ENCODE measurements at places on chromosomes 11 and 22.
A peak's percentile ranks its signal among the peaks of the same experiment; 100 is the strongest.

DNA sequence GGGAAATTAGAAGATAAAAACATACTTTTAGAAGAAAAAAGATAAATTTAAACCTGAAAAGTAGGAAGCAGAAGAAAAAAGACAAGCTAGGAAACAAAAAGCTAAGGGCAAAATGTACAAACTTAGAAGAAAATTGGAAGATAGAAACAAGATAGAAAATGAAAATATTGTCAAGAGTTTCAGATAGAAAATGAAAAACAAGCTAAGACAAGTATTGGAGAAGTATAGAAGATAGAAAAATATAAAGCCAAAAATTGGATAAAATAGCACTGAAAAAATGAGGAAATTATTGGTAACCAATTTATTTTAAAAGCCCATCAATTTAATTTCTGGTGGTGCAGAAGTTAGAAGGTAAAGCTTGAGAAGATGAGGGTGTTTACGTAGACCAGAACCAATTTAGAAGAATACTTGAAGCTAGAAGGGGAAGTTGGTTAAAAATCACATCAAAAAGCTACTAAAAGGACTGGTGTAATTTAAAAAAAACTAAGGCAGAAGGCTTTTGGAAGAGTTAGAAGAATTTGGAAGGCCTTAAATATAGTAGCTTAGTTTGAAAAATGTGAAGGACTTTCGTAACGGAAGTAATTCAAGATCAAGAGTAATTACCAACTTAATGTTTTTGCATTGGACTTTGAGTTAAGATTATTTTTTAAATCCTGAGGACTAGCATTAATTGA, 1.0 kb downstream of the MALAT1 start:
- no peak for DNase-seq

- DNase-seq, result no peak
These were observed 7.0 kb downstream of the BEST1 start for GRCh38 chr11:61957021-61957770.

DNA sequence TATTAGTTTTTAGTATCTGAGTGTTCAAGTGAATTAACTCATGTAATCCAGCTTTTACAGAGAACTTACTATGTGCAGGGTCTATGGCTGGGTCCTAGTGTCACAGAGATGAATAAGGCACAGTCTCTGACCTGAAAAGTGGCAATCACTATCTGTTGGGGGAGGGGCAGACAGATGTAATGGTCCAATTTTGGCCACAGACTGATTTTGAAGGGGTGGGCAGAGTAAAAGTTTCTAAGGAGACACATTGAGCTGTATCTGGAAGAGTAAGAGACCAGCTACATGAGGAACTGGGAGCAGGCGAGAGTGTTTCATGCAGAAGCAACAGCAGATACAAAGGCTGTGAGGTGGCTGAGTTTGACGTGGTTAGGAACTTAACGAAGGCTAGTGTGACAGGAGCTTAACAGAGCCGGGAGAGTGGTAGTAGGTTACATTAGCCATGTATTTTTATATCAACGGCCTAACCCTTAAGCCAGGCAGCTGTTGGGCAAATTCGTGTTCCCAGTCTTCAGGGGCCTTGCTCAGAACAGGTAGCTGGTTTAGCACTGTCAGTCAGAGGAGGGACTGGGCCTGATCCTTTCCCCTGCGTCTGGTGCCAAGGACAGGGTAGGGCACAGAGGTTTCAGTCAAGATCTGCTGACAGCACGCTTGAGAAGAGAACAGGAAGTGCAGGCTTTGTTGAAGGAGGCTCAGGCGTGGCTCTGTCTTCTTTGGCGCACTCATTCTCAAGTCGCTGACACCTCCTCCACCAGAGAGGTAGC, 1.4 kb upstream of the STIM1 start:
- peak; percentile 57 for DNase-seq

DNA sequence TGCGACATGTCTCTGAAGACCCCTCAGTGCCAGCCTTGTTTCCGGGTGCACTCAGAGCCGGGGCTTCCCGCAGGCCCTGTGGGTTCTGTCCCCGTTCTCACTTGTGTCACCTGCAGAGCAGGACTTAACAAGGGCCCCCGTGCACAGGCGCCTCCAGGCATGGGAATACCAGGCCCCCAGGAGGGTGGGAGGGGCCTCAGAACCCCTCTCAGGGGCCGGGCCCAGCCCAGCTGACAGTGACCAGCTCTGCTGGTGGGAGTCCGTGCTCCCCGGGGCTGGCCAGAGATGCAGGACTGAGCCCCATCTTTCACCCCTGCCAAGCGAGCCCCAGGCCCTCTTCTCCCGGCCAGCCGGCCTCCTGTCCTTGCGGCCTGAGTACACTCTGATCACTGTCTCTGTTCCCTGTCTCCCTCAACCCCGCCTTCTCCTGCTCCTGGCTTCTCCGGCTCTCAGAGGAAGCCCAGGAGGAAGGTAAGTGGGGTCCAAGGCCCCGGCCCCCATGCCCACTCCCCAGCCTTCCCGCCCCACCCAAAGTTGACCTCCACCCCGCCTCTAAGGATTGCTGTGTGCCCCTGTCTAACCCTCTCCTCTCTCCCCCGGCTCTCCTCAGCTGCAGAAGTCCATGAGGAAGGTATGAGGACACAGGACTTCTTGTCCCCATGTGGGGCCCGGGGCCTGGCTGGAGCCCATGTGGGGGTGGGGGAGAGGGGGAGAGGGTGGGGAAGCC, 5.3 kb downstream of the TNNT3 start:
- DNase-seq, result no peak

DNA sequence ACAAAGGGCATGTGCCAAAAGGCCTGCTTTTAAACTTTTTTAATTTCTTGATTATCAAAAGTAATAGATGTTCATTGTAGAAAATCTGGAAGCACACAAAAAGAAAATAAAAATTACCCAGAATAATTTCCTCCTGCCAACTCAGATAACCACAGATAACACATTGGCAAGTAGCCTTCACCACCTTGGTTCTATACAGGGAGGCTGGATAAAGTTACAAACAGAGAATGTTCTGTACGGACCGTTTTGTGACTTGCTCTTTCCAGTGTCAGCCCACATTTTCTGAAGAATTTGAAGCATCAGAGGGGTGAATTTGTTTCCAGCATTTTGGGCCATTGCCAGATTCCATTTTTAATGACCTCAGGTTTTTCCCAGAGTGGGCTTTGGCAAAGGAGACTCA, 23.5 kb downstream of the TUG1 start:
- no peak for DNase-seq

DNA sequence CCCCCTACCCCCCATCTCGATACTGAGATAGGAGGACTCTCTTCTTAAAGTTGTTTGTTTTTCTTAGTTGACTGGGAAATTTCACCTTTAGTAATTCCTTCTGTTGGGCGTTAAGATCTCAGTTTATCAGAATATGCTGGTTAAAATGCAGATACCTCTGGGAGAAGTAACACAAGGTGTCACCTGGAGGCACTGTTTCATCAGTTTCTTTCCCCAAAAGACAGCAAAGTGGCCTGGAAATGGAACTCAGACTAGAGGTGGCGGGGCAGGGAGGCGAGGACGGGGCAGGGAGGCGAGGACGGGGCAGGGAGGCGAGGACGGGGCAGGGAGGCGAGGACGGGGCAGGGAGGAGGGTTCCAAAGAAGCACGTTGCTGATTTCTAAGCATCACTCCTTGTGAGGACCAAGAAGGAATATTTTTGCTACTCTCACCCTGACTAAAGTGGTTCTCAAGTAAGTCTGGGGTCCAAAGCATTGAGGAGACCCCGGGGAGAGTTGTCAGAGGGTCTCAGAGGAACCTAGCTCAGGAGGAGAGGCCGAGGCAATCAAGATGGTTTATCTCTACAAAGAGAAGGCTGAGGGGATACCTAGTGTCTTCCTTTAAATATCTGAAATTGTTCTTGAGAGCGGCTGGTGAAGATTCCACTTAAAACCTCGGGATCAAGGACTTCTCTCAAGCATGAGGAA, 147.0 kb upstream of the B3GAT1 start:
- no peak for DNase-seq

DNA sequence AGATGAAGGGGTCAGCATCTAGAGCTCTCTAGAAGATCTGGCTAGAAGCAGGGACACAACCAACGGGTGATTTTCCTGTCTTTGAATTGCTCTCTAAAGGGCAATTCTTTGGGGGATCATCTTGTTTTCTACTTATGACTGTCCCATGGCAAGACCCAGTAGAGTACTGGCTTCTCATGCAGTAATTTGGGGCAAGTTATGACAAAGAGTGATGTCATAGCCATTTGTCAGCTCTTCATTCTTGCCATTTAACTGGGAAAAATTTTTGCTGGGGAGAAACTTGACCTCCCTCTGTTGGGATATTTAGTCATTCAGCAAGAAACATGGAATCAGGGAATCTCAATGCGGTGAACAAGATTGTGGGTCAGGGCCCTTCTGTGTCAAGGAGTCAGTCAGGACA, 80.4 kb downstream of the SLC1A2 start:
- no peak for DNase-seq

- no peak for DNase-seq
These were observed 25.4 kb downstream of the ADAMTS15 start for GRCh38 chr11:130473795-130474377.

- peak; percentile 48 for DNase-seq
These were observed 525 bp downstream of the BIK start for GRCh38 chr22:43110927-43111623.

DNA sequence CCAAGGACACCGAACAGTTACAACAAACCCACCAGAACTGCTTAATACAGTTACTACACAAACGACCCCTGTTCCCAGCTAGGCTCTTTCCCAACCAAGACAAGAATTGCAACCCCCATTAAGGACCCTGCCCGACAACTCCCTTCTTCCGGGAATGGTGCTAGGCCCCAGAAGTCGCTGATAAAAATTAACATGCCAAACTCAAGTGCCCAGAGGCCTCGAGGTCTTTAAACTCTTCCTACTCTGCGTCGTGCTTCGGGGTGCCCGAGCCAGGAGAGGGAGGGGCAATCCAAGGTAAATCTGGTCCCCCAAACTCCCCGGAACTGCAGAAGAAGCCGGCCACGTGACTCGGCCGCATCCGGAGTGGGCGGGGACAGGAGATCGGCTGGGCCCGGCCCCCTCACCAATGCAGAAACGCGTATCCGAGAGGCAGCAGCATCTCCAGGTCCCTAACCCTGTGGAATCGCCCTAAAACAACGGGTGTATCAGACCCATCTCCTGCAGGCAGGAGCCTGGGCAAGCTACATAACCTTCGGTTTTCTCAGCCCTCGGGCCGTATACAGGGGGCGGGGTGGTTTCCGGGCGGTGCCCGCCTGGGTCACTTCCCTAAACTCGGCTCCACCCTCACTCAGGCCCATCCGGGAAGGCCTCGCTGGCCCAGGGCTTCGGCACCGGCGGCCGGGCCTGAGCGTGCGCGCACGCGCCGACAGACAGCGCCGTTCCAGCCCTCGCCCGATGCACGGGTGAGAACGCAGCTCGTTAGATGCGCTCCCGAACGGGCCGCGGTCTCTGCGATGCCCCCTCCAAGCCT, 1.1 kb downstream of the CFL1 start:
- DNase-seq, result peak; percentile 76

DNA sequence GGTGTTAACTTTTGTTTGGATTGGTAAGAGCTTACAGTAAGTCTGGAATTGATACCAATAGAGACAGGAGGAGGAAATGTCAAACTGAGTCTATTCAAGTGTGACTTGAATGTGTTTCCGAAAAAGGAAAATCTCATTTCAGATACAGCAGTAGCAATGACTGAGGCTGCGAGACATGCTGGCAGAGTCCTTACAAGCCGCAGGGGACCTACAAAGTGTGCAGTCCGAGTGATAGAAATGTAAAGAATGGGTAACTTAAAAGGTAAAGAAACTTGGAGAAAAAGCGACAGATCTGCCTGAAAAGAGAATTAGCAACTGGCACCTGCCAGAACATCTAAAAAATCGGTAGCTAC, 444 bp downstream of the CWF19L2 start:
- no peak for DNase-seq

GRCh38 chr11:77147668-77148321, 19.7 kb downstream of the MYO7A start:
- DNase-seq, result no peak

DNA sequence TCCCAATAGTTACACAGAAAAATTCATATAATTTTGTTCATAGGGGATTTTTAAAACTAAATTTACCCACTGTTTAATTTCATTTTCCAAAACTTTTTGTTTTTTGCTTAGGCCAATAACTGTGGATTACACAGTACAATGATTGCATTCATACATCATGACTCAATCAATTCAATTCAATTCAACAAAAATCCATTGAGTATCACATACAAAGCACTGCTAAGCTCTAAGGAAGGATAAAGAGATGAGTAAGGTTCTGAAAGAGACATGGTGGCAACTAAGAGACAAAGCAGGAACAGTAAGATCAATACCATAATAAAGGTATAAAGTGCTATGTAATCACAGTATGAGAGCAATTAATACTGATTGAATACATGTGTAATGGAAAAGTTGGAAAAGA, 9.4 kb upstream of the LAYN start:
- DNase-seq, result no peak

DNA sequence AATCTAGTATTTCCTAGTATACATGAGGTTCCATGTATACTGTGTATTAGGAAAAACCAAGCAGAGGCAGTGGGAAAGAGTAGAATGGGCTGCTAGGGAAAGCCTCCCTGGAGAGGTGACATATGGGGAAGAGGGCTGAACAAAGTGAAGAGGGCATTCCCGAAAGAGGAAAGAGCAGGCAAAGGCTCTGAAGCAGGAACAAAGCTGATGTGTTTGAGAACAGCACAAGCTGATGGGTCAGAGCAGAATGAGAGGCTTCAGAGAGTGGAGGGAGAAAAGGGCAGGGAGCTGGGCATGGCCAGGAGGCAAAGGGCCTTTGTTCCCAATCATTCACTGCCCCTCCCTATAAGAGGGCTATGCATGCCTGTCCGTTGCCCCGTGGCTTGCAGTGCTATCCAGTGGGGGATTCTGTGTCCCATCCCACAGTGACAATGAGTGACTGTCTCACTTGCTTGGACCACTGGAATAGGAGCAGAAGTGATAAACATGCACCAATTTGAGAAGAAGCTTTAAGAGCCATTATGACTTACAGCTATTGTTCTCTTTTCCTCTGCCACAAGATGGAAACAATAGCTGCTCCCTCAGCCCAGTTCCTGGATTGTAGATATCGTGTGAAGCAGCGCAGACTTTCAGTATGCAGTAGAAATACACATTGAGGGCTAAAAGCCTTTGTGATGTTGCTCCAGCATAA, 39.6 kb downstream of the GALNT18 start:
- DNase-seq, result no peak

DNA sequence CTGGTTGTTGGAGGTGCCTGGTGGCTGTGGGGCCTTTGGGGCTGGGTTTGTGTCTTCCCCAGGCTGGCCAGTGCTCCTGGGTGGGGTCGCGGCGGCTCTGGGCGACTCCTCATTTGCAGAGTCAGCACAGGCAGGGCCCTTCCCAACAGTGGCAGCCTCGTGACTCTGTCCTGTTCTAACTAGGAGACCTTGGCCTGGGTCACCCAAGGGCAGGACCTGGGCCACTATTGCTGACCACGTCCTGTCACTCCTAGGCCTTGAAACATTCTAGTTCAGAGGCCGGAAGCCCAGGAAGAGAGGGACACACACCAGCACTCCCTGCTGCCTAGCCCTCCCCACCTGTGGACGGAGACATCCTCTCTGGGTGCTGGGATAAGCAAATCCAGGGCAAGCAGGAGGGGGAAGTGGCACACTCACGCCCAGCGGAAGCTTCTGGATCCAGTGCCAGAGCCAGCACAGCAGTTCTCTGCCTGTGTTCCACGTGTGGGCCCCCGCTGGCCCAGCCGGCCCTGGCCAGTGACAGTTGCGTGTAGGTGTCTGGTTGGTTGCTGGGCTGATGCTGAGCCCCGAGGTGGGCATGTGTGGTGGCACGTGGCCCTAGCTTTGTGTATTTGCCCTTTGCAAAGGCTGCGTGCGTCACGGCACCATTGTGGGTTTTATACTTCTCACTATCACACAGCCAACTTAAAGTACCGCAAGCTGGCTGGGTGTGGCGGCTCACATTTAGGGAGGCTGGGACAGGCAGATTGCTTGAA, 4.3 kb upstream of the CHID1 start:
- DNase-seq, result no peak

Measured in stimulated activated CD4-positive, alpha-beta T cell treated with anti-CD3 and anti-CD28 coated beads, Interleukin-2, amount 100 ng/mL, for 4 hours (primary cell).